Hematopoietic multipotent progenitor cell treated with erythropoietin and hydrocortisone succinate and interleukin-3 and kit ligand, for 4 days (in vitro differentiated cells): ENCODE measurements at places on chromosomes 12 and 14.
A peak's percentile ranks its signal among the peaks of the same experiment; 100 is the strongest.

- DNase-seq: no peak
These were observed 13.0 kb downstream of the ZBTB39 start for GRCh38 chr12:56993346-56993745.

DNA sequence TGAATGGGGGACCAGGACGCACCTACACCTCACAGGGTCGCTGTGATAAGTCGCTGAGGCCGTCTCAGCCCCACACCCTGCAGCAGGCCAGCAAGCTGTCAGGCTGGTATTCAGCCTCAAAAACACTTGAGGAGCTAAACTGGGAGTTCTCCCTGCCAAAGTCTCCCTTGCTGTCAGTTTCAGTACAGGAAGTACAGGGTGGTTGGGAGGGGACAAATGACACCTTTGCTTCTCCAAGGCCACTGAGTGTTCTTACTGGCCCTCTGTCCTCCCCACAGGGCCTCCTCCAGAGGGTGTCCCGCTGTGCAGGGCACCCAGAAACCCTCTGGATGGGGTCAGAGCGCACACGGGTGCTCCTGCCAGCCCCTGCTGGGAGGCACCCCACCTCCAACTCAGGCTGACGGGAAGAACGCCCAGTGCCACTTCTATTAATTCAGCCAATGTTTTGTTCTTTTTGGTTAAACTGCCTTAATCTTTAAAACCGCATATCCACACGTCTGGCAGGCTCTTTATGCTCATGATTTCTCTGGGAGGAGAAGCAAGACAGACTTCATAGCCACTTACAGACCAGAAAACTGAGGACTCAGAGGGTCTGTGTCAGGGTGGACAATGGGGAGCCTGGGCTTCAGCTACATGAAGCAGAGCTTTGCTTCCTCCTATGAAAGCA lies 75.9 kb downstream of the ITPK1 start:
- DNase-seq: peak; percentile 67

DNA sequence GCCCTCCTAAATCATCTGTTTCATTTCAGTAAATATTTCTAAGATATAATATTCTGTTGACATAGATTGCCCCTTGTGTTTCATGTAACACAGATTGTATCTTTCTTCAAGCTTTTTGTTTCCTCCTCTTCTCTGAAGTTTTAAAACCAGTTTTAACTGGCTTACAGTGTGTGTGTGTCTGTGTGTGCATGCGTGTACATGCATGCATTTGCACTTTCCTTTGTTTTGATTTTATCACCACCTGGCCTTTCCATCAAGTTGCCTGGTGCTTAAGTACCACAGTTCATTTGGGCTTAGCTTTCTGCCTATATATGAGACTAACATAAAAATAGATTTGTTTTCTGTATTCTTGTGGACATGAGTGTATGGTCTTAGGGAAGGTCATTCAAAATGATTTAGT lies 31.9 kb downstream of the ETNK1 start:
- no peak for DNase-seq

GRCh38 chr12:122966743-122967550 lies 684 bp upstream of the ABCB9 start:
- no peak for DNase-seq

DNA sequence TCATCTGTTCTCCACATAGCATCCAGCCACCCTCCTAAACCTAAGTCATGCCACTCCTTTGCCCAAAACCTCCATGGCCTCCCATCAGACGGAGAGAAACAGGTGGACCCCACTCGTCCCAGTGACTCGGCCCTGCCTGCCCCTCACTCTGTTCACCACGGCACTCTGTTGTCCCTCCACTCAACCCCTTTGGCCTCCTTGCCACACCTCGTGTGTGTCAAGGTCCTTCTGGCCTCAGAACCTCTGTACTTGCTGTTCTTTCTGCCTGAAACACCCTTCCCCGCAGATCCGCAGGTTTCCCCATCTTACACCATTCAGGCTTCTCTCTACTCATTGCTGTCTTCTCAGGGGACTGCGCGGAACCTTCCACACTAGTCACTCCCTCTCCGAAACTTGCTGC lies 24.5 kb upstream of the ACTN1 start:
- no peak for DNase-seq

- no peak for DNase-seq
These were observed 407.8 kb upstream of the RGS6 start for GRCh38 chr14:71524320-71524982.

- DNase-seq: peak; percentile 52
These were observed 277.4 kb upstream of the SOX5 start for GRCh38 chr12:24226745-24227350.

DNA sequence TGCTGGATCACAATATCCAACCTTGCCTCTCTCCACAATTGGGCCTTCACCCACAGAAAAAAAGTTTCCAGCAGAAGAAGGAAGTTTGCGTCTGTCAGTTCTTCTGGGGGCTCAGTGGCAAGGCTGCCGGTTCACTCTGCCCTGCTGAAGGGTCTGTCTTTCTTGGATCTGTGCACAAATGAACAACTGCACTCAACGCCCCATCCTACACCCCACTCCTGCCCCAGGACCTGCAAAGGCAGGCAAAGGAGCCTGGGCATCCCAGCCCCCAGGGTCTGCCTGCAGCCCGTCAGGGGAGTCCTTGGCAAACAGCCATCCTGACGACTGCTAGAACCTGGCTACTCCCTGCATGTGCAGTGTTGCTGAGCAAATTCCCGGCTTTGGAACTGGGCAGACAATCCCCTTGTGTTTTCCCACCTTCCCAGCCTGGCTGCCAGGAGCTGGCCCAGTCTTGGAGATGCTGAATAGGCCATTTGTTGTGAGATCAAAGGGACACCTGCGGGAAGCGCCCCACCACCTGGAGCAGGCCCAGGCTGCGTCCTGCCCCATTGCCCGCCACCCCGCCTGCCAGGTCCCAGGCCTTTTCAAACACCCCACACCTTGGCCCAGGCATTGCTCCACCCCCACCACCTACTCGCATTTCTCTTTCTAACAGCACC lies 311.9 kb downstream of the BCL11B start:
- no peak for DNase-seq

GRCh38 chr14:58541633-58542022 lies 96.1 kb upstream of the DACT1 start:
- DNase-seq: no peak

GRCh38 chr12:14878488-14878887 lies 7.2 kb downstream of the MGP start:
- DNase-seq: no peak

DNA sequence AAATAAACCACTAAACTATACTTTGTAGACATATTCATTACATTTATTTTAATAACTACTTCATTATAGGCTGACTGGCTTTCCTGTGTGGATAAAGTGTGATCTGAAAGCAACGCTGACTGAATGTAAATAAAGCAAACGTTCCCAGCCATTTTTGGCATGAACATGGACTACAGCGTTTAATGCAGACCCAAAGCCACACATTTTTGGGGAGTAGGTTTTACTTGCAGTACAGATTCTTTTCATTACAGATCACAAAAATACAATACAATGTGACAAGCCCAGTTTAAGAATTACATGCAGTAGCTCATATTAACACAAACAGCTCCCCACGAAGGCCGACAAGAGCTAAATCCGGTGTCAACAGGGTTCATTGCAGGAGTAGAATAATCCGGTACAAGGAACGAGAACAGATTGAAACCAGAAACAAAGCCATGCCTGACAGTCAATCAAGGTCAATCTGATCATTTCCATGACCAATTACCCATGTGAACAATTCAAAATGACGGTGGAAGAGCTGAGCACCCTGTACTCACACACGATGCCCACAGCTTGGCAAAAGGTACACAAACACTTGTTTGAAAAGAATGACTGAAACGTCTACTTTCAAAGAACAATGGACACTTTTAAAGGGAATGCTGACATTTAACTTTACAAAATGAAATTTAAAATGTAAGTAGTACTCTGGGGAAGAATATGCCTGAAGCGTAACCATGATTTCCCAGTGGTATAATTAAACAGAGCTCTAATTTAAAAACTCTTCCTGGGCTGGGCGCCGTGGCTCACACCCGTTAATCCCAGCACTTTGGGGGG lies 5.3 kb downstream of the BAG5 start:
- no peak for DNase-seq

DNA sequence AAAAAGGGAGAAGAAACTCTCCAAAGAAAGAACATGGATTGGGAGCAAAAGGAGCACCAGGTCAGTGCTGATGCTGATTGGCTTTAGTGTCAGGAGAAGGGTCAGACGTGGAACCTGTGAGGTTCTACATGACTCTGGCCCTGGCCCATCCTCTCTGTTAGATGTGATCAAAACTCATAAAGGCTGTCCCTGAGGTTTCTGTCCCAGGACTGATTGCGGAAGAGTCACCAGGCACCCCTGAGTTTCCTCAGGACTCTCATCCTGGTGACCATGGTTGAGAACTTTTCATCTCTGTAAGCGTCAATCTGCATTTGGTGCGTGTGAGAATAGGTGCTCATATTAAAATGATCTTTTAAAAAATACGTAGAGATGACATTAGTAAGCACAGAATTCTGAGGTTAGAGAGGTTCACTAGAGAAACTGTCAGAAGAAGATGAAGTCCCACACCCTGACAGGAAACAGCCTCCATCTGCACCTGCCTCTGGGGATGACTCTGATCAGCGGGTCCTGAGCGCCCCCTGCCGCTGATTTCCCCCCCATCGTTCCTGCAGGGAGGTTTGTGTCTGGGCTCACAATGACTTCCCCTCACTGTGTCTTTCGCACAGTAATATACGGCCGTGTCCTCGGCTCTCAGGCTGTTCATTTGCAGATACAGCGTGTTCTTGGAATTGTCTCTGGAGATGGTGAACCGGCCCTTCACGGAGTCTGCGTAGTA lies 741.8 kb downstream of the TMEM121 start:
- DNase-seq: peak; percentile 90

DNA sequence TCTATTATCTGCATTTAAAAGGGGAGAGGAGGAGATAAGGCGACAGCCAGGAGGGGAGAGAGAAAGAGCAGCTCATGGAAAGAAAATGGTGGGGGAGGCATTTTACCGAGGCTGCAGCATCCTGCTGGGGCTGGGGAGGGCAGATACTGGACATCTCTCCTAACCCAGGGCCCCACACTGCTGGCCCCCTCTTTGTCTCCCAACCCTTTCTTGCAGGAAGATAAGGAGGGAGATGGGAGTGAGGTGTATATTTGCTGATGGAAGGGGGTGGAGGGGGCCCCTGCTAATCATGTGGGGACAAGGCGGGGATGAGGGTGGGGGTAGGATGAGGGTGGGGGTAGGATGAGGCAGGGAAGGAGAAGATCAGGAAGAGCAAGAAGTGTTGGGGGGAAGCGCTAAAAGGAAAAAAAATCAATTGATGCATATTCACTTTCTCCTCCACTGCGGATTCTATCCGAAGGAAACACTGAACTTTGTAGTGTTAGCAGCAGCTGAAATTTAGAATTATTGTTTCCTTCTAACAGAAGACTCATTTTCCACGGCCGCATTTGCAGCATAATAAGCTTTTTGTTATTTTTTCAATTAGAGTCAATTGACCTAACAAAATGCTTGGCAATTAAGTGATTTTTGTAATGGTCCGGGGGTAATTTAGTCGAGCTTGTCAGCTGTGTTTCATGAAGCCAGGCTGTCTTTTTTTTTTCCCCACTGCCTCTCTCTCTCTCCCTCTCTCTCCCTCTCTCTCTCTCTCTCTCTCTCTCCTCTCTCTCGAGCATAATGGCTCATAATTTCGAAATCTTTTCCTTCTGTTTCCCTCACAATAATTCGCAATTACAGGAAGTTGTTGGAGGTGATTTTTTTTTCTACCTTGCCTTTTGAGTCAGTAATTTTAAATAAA lies 1134.6 kb downstream of the BCL11B start:
- DNase-seq: no peak

- peak; percentile 22 for DNase-seq
These were observed 11.5 kb upstream of the KRT78 start for GRCh38 chr12:52860102-52860823.

- no peak for DNase-seq
These were observed 9.8 kb downstream of the SUPT16H start for GRCh38 chr14:21373980-21374379.

DNA sequence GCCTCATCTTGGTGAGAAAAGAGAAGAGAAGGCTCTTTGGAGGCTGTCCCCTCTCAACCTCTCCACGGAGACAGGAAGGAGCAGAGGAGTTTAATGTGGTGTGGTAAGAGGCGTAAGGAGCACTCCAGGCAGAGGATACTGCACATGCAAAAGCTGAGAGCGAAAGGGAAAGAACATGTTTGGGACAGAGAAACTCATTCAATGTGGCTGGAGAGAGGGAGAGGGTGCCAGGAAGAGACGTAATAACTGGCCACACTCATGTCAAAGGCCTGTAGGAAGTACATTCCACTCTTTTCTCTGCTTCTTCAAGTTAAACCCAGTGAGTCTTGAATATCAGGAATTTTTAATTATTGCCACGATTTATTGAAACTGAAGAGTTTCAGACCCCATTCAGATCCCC lies 12.0 kb downstream of the VDR start:
- no peak for DNase-seq

GRCh38 chr14:58426670-58427280 lies 556 bp downstream of the TIMM9 start:
- DNase-seq: peak; percentile 85

DNA sequence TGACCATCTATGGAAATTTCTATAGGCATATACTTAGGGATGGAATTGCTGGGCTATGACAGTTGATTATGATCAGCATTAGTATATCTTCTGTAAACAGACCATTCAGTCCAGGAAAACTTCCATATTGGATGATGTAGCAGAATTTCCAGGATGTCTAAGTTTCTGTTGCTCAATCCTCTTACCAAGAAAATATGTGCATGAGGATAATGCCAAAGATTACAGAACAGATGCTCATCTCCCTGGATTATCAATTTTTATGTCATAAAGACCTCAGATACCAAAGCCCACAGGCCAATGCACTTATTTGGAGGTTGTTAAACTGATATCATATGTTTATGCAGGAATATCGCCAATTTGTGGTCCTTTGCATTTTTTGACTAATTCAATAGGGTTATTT lies 354.4 kb upstream of the FLRT2 start:
- no peak for DNase-seq

GRCh38 chr12:99067171-99067785 lies 422.2 kb downstream of the APAF1 start:
- no peak for DNase-seq

- peak; percentile 36 for DNase-seq
These were observed 34.6 kb downstream of the TESC start for GRCh38 chr12:117064596-117064995.

DNA sequence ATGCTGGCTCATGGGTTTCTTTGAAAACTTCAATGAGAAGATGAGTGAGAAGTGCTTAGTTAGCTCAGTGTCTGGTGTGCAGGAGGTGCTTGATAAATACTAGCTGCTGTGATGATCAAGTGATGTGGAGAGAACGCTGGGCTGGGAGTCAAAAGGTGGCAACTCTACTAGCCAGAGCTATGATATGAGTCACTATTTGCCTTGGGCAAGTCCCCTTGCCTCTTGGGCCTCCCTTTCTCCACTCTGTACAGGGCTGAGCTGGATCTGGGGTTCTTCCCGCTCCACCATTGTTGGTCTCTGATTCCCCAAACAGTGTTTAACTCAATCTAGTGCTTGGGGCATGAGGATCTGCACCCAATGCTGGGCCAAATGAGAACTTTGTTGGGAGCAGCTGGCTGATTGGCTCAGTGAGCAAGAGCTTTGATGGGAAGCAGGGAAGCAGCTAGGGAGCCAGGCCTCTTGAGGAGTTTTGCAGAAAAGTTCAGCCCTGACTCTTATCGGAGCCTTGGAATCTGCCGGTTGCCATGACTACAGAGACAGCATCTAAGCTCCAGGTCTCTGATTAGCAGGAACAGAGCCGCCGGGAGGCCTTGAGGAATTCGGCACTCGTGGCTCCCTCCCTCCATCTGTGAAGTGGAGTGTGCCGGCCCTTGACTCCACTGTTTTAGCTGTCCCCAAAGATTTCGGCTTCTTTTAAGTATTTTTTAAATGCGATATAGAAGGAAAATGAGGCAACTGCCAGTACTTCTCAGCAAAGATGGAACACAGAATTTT lies 82.1 kb upstream of the HSPB8 start:
- no peak for DNase-seq
